NK-92 treated with Interleukin-12 subunit alpha and Interleukin-12 subunit beta, amount 100 ng/mL, for 24 hours (cell line): ENCODE measurements at places on chromosomes 7 and 10.

DNA sequence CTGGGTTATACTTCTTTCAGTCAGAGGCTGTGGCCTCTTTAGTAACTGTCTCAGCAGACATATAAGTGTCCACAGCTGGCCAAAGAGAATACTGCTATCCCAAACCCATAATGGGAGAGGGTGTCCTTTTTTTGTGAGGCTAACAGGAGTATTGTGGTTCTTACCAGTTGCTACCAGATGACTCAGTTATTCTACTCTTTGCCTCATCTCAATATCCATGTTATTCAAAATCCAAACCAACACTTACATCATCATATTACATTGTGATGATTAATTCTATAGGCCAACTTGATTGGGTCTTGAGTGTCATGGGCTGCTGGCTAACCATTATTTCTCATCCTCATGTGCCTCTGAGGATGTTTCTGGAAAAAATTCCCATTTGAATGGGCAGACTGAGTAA is 120.9 kb downstream of the TMEM168 start:
- no peak for DNase-seq

- DNase-seq, result no peak
Measured at GRCh38 chr10:100876585-100877460, 35.9 kb upstream of the SLF2 start.

DNA sequence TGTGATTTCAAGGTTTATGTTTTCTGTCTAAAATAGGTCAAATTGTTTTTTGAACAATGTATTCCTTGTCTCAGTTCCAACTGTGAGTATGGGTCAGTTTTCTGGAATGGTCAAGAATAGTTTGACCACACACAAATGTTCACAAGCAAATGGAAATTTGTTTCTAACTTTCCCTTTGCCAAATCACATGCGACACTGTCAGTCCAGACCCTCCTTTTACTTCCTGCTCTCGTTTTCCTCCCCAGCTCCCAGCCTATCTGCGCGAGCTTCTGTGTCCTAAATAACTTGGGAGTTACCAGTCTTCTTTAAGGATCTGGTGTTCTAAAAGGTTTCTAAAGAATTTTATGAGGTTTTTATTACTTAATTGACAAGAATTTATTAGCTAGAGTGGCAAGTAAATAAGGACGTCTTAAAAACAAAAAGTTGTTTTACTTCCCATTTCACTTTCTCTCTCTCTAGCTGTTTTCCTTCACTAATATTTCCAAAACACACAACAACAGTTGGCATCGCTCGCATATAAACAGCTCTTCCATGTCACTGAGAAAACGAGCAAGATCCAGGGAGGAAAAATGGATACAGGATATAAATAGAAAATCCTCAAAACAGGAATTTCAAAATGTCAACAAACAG is 266.1 kb upstream of the KLF6 start:
- DNase-seq, result no peak

GRCh38 chr7:134420424-134421125 is 38.3 kb downstream of the AKR1B1 start:
- DNase-seq, result no peak

- no peak for DNase-seq
Measured at GRCh38 chr10:23606456-23606855, 167.6 kb downstream of the OTUD1 start.

GRCh38 chr7:152667958-152668357 is 8.0 kb downstream of the XRCC2 start:
- DNase-seq, result no peak

GRCh38 chr10:119784340-119785067 is 58.7 kb downstream of the INPP5F start:
- DNase-seq, result no peak

- no peak for DNase-seq
Measured at GRCh38 chr7:77223261-77223660, 23.6 kb upstream of the FGL2 start.

GRCh38 chr10:127971963-127972615 is 65.2 kb downstream of the PTPRE start:
- DNase-seq, result no peak

DNA sequence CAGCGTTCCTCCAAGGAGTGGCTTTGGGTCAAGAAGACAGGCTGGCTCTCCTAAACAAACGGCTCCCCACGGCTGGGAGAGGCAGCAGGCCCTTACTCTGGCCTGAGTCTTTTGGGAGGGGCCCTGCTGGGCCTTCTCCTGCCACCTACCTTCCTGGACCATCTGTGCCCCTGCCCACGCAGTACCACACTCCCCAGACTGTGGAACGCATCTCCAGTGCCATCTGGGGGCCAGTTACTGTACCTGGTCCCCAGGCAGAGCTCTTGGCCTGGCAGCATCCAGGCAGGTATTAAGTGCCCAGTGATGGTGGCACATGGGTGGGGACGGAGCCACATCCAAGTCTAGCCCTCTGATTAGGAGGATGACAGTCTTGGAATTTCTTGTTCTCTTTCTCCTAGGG is 14.4 kb downstream of the ALKBH4 start:
- DNase-seq, result no peak

DNA sequence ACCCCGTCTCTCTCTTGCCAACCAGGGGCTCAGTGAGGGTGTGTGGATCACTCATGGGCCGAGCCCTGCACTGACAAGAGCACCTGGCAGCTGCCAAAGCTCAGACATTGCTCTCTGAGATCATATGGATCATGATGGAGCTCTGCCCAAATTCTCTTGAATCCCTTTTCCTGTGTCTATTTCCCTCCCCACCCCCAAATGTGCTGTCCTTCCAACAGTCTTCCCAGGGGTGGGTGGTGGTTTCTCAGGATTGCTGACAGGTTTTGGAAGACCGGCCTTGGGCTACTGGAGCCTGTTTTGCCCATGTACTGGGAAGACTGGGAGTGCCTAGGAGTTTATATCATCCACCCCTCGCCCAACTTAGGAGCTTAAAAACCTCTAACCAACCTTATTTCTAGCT is 10.5 kb downstream of the ARHGAP22 start:
- no peak for DNase-seq

DNA sequence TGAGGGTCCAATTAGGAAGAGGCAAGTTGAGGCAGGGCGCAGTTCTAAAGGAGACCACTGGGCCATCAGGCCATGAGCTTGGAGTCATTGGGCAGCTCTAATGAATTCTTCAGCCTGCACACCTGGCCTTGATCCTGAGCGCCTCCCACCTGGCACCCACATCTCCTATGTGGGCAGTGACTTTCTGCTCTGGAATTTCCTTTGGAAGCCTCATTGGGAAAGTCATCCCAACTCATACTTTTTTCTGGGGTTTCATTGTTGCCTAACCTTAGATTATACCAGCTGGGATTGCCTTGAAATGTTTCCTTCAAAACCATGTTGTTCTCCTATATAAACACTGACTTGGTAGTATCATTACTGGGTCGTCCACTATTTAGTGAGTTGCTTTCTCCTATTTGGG is 54.1 kb downstream of the PLPP4 start:
- DNase-seq, result no peak

- no peak for DNase-seq
Measured at GRCh38 chr10:17056781-17057428, 72.7 kb downstream of the CUBN start.

DNA sequence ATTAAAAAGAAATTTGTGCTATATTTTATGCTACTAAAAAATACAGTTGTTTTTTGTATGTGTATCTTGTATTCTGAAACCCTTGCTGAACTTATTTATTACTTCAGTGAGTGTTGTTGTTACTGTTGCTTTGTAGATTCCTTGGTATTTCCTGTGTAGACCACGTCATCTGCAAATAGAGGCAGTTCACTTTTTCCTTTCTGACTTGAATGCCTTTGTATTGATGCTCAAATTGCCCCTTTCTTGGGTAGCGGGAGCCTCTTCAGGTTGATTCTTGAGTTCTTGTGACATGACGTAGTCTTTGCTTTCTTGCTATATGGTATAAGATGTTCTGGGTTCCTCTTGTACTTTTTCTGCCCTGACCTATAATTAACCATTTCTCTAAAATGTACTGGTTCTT is 504.1 kb downstream of the SDK1 start:
- DNase-seq, result no peak

- DNase-seq, result no peak
Measured at GRCh38 chr10:3941676-3942075, 156.7 kb upstream of the KLF6 start.

GRCh38 chr10:1284076-1284475 is 227.9 kb downstream of the WDR37 start:
- DNase-seq, result no peak
